Suprapubic skin (tissue), 4 donors: ENCODE measurements at places on chromosomes 11 and 22. TPM values are rescaled to one million over a fixed set of nuclear protein-coding genes. Genes with fewer than 3 reads are reported as not detected.

- peaks cover 4% of the 10 kb centered on the region for H3K27me3 ChIP-seq
- H3K4me3 ChIP-seq: peak overlapping the region; percentile 81
- peak overlapping the region; percentile 85 for H3K27ac ChIP-seq
- no peak for DNase-seq
Observed at GRCh38 chr11:35619855-35620640, 1.8 kb downstream of the FJX1 start.

DNA sequence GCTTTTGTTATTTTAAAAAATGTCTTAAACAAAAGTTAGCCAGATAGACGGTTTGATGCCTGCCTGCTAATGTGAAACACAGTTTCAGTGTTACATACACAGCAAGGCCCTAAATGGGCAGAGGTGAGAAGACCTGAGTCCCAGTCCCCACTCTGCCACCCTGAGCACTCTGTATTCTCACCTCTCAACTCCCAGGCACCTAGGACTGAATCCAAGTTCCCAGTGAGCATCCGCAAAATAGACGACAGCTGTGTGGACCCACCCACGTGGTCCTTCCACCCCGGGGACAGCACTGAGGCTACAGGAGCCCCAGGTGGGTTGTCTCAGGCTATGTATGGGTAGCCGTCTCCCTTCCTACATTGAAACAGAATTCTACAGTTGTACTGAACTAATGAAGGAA is 111.5 kb downstream of the RPL27A start:
- DNase-seq: peak; percentile 44
- H3K36me3 ChIP-seq: no peaks in the 10 kb centered on the region
- H3K4me3 ChIP-seq: no peak overlapping the region
- no peak overlapping the region for H3K27ac ChIP-seq
- H3K4me1 ChIP-seq: peaks cover 11% of the 10 kb centered on the region

- no peaks in the 10 kb centered on the region for H3K27me3 ChIP-seq
- H3K27ac ChIP-seq: no peak overlapping the region
- H3K4me3 ChIP-seq: no peak overlapping the region
- no peak for DNase-seq
- H3K36me3 ChIP-seq: no peaks in the 10 kb centered on the region
Observed at GRCh38 chr11:79040348-79040747, 400.5 kb downstream of the TENM4 start.

GRCh38 chr22:47291565-47292495 is 529.4 kb downstream of the TBC1D22A start:
- no peaks in the 10 kb centered on the region for H3K4me1 ChIP-seq
- H3K27ac ChIP-seq: no peak overlapping the region
- H3K4me3 ChIP-seq: no peak overlapping the region
- peaks cover 34% of the 10 kb centered on the region for H3K27me3 ChIP-seq
- DNase-seq: peak; percentile 35
- H3K36me3 ChIP-seq: no peaks in the 10 kb centered on the region

GRCh38 chr22:33447733-33448132 is 389.6 kb upstream of the SYN3 start:
- no peaks in the 10 kb centered on the region for H3K27me3 ChIP-seq
- DNase-seq: no peak
- H3K36me3 ChIP-seq: no peaks in the 10 kb centered on the region

GRCh38 chr11:105045676-105046296 is 651 bp upstream of the CARD16 start:
- H3K4me3 ChIP-seq: peak overlapping the region; percentile 41
- peak; percentile 73 for DNase-seq
- peaks cover 30% of the 10 kb centered on the region for H3K4me1 ChIP-seq
- H3K36me3 ChIP-seq: no peaks in the 10 kb centered on the region
- no peaks in the 10 kb centered on the region for H3K27me3 ChIP-seq

- peak overlapping the region; percentile 95 for H3K4me3 ChIP-seq
- DNase-seq: no peak
- H3K27ac ChIP-seq: peak overlapping the region; percentile 98
- H3K27me3 ChIP-seq: no peaks in the 10 kb centered on the region
- peaks cover 28% of the 10 kb centered on the region for H3K4me1 ChIP-seq
Observed at GRCh38 chr11:34916843-34917770, 689 bp downstream of the PDHX start.

- no peaks in the 10 kb centered on the region for H3K36me3 ChIP-seq
- no peaks in the 10 kb centered on the region for H3K27me3 ChIP-seq
- H3K4me3 ChIP-seq: no peak overlapping the region
- H3K27ac ChIP-seq: no peak overlapping the region
Observed at GRCh38 chr11:130300567-130300966, 14.2 kb downstream of the ZBTB44 start.

DNA sequence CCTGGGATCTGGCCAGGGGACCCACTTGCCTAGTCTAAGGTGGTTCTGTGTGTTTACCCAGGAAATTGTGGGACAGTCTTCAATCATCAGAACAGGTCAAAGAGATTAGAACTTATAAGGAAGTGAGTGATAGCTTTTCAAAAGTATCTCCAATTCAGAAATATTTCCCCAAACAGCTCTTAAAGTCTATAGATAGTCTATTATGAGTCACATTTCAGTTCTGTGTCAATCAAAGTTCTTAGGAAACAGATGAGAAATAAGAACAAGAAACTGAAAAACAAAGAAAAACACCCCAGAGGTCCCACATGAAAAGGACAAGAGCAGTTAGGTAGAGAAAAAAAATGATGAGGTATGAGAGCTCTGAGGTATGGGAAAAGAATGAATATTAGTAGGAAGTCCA is 381.4 kb upstream of the MPPED2 start:
- no peak for DNase-seq
- no peaks in the 10 kb centered on the region for H3K27me3 ChIP-seq
- no peak overlapping the region for H3K4me3 ChIP-seq
- H3K36me3 ChIP-seq: no peaks in the 10 kb centered on the region
- H3K4me1 ChIP-seq: no peaks in the 10 kb centered on the region

GRCh38 chr22:49920859-49921258 is 2.4 kb downstream of the CRELD2 start:
- H3K4me1 ChIP-seq: peaks cover 24% of the 10 kb centered on the region
- H3K27me3 ChIP-seq: no peaks in the 10 kb centered on the region
- no peak overlapping the region for H3K27ac ChIP-seq
- no peak for DNase-seq

DNA sequence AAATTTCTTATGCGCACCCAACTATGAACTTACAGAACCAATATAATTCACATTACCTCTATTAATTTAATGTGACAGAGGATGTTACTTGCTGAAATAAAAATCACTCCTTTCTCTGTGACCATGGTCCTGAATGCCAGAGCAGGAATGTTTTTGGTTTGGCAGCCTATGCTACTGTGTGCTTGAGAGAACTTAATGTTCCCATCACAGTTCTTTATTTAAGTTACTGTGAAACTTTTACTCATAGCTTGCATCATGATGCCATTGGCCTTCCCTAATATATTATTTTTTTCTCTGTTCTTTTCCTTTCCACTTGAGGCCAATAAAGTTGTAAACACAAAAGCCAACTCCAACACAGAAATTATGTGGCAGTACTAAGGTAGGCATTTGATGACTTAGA is 142.2 kb downstream of the FAM76B start:
- H3K4me3 ChIP-seq: no peak overlapping the region
- no peaks in the 10 kb centered on the region for H3K27me3 ChIP-seq
- peaks cover 14% of the 10 kb centered on the region for H3K4me1 ChIP-seq
- DNase-seq: no peak
- no peaks in the 10 kb centered on the region for H3K36me3 ChIP-seq

DNA sequence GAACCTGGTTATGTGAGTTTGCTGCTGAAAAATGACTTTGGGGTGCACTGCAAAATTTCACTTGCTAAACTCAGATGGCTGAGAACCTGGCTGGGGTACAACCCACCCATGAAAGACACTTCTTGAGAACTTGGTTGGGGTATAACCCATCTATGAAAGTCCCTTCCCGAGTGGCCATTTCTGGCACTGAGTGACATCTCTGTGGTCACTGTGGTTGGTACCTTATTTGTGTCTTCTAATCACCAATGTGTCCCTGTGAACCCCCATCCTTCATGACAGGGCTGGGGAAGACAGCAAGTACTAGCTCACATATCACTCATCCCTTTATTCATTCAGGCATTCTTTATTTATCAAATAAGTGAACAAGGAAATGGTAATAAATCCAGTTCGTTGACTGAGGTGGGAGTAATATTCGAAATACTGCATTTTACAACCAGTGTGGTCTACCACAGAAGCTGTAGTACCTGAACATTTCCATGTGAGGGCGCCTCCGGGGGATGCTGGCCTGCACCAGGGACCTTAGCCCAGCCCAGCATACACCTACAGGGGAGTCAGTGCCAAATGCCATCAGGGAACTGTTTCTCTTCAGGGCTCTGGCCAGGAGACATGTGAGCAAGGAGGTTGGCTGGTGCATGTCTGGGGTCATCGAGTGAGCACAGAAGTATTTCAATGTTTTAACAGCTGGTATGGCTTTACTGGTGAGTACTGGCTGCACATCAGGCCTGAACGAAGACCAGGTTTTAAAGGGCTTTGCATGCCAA is 122.1 kb downstream of the CSNK2A3 start:
- no peaks in the 10 kb centered on the region for H3K4me1 ChIP-seq
- H3K36me3 ChIP-seq: no peaks in the 10 kb centered on the region
- no peak for DNase-seq
- H3K4me3 ChIP-seq: no peak overlapping the region

DNA sequence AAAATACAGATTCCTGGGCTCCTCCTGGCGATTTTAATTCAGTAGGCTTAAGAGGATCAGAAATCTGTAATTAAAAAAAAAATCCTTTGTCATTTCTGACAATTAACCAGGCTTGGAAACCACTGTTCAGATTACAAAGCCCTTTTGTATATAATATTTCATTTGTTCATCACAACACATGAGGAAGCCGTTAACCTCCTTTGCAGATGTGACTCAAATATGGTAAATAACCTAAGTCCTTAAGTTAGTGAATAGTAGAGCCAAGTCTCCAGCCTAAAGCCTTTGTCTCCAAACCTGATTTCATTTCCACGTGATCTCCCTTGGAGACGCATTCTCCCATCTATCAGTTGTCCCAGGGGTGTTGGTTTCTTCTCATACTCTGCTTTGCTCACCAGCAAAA is 67.6 kb downstream of the UBASH3B start:
- H3K27me3 ChIP-seq: no peaks in the 10 kb centered on the region
- H3K36me3 ChIP-seq: no peaks in the 10 kb centered on the region
- no peak for DNase-seq
- no peaks in the 10 kb centered on the region for H3K4me1 ChIP-seq
- no peak overlapping the region for H3K27ac ChIP-seq

DNA sequence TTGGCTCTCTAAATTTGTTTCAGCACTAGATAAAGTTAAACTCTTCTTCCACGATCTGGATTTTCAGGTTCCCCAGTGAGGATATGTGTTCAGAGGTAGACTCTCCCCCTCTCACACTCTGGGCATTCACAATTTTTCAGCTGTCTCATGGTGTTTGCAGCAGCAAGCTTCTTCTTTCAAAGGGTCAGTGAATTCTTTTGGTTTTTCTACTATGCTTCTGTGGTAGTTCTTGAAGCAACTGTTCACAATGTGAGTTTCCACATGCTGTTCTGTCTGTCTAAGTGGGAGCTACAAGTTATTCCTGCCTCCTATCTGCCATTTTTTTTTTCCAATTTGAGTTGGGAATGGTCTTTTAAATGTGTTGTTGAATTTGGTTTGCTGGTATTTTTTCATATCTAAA is 25.4 kb downstream of the CNTF start:
- H3K4me1 ChIP-seq: no peaks in the 10 kb centered on the region
- H3K27me3 ChIP-seq: no peaks in the 10 kb centered on the region
- H3K36me3 ChIP-seq: no peaks in the 10 kb centered on the region

GRCh38 chr11:110774138-110775014 is 62.1 kb upstream of the ARHGAP20 start:
- H3K27ac ChIP-seq: no peak overlapping the region
- no peak overlapping the region for H3K4me3 ChIP-seq
- H3K27me3 ChIP-seq: no peaks in the 10 kb centered on the region

GRCh38 chr22:24928322-24928721 is 18.2 kb downstream of the LHFPL7 start:
- peaks cover 6% of the 10 kb centered on the region for H3K27me3 ChIP-seq
- no peak overlapping the region for H3K27ac ChIP-seq
- H3K4me1 ChIP-seq: no peaks in the 10 kb centered on the region
- no peaks in the 10 kb centered on the region for H3K36me3 ChIP-seq

DBX1 gene
- total RNA-seq: not detected

GDPD5 gene
- 5.9 TPM for total RNA-seq

RAB3IL1 gene
- total RNA-seq: 2.6 TPM

CD6 gene
- total RNA-seq: 1.7 TPM

OR5B17 gene
- not detected for total RNA-seq

FAM227A gene
- total RNA-seq: 6.2 TPM

SLN gene
- total RNA-seq: not detected
